T-helper 9 cell (primary cell): ENCODE measurements at places on chromosomes 2 and 18.

GRCh38 chr2:101140237-101140636 lies 10.9 kb downstream of the TBC1D8 start:
- no peak for DNase-seq

- no peak for DNase-seq
Measured at GRCh38 chr18:28193177-28193778, 16.3 kb upstream of the CDH2 start.

DNA sequence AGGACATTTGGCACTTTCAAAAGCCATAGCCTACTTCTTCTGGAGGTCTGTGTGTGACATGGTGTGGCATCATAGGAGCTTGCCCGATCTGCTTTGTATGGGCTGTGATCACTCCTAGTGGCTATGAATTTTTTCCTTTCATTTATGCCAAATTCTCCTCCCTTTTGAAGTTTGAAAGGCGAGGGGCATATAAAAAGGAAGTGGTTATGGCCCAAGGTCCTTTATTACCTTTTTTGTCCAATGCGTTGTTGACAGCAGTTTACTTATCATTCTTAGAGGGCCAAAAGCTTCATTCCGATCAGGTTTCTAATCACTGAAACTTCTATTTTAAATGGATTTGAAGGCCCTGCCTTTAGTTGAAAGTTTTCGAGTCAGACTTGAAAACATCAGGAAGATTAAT lies 224.3 kb upstream of the FOSL2 start:
- no peak for DNase-seq

DNA sequence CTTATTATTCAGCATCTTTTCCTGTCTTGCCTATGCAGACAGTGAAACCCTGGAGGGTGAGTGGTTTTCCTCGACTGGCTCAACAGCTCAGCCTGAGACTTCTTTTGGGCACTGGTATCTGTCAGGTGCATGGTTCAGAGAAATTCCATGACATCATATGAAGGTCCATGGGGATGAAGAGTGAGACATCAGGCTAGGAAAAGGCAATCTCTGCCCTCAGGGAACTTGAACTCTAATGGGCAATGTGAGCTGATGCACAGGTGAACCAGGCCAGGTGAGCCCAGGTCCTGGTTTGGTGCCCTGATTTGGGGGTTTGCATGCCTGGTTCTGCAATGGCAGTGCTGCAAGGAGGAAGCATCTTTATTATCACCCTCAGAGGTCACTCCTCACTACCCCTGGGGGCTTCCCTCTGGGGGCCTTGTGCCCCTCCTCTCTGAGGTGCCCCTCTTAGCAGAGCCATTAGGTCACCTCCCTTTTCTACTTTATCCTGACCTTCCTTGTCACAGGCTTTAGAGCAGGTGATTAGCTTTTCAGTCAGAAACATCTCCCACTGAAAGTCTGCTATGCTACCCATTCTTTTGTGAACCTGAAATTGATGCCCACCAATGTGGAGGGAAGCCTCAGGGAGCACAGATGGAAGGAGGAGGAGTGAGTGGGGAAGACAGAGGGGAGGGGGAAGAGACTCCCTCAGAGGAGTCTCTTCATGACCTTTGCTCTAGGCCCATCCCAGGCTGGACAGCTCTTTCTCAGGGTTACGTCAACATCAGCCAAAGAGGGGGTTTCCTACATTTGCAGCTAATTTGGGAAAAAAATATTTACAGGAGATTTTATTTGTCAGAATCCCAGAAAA lies 47.3 kb downstream of the MERTK start:
- DNase-seq: no peak

DNA sequence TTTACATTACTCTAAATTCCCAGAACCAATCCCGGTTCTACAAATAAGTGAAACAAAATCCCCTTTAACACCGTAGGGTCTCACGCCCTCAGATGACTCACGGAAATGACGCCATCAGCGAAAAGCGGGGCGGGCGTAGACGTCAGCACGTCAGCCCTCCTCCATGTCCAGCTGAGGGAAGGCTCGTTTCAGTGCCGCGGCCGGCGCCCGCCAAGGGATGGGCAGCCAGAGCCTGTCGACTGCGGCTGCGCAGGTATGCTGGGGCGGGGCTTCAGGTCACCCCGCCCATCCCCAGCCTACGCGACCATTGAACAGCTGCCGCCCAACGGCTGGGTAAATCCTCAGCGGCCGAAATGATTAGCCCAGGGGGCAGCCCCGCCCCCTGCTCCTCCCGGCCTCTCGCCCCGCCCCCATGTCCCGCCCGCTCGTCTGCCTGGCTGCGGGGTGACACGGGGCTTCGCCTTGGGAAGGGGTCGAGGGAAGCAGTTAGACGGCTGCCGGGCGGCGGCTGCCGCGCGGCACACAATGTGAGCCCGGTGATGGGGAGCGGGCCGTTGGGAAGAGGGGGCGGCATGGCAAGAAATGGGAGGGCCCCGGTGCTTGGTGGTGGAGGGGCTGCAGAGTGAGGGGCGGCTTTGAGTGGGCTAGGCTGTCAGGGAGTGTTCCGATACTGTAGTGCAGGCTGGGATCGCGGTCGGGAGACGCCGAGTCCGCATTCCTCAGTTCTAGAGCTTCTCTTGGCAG lies at the start of gene NBEAL1:
Gene NBEAL1, plus strand, starts transcription at position 420 of the 744 bp plus-strand sequence. CDS start 1,510 bp downstream, outside the sequence.
- peak; percentile 94 for DNase-seq

DNA sequence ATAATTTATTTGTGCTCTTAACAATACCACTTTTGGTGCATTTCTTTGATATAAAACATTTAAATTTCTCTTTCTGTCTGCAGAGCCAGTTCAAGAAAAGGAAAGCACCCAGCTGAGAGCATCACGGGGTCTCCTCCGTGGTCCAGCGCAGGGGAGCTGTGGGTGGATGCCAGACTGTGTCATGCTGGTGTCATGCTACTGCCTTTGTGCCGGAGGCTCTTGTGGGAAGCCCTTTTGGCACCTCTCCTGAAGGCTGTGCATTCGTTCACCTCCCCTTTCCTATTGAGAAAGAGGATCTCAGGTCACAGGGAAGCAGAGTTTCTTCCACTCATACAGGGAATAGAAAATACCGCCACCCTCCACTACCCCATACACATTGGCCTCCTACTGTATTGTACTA lies 450.4 kb downstream of the GALR1 start:
- DNase-seq: no peak

GRCh38 chr2:17752892-17753802 lies 463 bp downstream of the SMC6 start:
- peak; percentile 31 for DNase-seq

GRCh38 chr2:85278361-85278760 lies 49.4 kb downstream of the TGOLN2 start:
- no peak for DNase-seq

DNA sequence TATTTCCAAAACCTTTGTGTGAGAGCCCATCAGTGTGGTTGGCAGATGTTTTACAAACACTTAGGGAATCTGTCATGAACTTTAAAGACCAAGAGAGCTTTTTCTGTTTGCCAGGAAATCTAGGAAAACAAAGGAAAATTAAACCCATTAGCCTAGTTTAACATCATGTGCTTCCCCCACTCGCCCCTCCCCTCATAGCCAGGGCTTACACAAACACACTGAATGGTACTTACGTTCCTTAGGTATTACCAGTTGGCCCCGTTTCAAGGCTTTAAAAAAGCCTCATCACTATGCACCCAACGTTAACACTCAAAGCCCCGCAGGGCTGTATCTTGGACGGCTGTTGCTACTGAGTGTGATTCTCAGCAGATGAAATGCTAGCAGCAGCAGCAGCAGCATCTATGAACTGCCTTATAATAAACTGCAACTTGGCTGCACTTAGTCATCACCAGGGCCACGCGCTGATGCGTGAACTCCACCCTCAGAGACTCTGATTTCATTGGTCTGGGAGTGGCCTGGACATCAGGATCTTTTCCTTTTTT lies 20.1 kb upstream of the TTC39C start:
- DNase-seq: peak; percentile 28

- DNase-seq: no peak
Measured at GRCh38 chr18:6795307-6795706, 65.8 kb downstream of the ARHGAP28 start.

DNA sequence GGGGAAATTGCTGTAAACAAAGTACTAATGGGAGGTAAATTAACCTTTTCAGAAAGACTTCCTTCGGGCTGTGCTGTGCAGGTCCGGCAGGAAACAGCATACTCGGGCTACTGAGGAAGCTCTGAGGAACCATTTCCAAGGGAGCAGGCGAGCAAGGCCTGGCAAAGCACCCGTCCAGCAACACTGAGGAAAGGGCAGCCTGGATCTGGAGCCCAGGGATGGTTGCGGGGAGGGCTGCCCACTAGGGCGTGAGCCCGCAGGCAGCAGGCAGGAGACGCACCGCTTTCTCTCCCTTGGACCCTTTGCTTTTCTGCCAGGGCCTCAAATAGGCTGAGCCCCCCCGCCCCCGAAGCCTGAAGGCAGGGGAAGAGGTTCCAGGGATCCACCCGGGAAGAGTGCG lies 89.5 kb downstream of the SOX11 start:
- no peak for DNase-seq

- DNase-seq: no peak
Measured at GRCh38 chr2:212949786-212950185, 201.6 kb downstream of the IKZF2 start.

GRCh38 chr18:33432857-33433256 lies 7.7 kb downstream of the CCDC178 start:
- DNase-seq: no peak

DNA sequence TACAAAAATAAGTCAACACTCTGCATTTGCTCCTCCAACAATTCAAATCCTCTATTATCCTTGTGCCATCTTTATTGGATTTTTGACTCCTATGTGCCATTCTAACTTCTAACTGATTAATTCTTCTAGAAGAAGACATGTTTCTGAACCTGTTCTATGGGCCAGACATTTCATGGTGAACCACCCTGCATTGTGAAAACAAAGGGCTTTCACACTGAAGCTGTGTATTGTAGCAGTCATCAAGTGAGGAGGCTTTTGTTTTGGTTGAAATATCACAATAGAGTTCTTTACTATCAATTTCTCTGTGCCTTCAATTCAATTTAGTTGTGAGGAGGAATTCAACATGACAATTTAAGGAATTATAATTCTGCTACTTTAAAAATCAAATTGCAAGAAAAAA lies 357.9 kb downstream of the PLCL1 start:
- no peak for DNase-seq

GRCh38 chr2:62845256-62845655 lies 139.7 kb downstream of the EHBP1 start:
- DNase-seq: no peak

DNA sequence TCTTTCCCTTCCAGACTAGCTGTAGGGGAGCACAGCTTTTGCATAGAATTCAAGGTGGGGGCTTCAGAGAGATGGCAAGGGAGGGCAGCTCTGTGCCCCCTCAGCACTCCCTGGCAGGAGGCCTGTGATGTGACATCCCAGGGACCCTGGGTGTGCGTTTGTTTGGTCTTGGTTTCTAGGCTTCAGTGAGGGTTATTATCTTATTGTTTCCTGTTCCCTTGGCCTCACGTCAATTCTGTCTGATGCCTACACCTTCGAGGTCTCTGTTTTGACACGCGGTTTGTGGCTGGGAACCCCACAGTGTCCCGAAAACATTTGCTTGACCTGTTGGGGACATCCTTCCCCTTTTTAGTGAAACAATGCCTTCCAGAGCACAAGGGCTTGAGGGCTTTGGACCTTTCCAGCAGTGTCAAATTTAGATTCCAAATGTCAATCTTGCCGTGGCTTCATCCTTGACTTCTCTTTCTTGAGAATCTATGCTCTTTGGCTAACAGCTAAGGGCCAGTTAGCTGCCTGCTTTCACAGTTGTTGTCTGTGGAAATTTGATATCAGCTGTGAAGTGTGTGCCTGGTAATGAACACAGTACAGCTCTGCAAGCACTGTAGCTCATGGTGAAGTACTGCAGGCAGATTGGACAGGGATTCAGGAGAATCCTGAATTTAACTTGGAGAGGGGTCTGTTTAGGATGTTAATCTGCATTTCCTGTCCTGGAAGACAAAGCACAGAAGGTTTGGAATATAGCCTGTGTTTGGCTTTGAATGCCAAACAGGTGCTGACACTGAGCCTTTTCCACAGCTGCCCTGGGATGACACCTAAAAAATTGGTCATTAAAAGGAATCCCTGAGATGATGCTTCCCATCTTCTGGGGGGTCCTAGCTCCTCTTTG lies 108.2 kb upstream of the CXCR4 start:
- peak; percentile 6 for DNase-seq

GRCh38 chr18:41579185-41579584 lies 375.8 kb upstream of the PIK3C3 start:
- DNase-seq: no peak

- DNase-seq: peak; percentile 46
Measured at GRCh38 chr2:130824492-130825061, 12.1 kb upstream of the ARHGEF4 start.

DNA sequence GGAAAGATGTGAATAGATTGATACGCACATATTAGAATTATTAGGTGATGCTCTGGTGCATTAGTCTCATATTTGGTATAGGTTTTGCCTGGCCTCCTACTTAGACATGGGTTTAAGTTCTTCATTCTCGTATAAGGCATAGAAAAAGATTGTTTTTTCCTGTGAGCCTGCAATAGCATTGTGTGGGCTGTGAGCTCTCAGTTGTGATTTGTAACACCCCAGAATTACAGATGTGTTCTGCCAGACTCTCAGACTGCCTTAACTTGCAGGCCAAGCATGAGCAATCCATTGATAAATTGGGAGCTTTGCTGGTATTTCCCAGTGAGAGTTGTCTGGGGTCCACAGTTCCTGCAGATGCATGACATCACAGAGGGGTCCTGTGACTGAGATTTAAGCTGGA lies 95.7 kb downstream of the MAPRE2 start:
- no peak for DNase-seq

GRCh38 chr18:39796393-39796792 lies 2158.6 kb upstream of the PIK3C3 start:
- no peak for DNase-seq

- no peak for DNase-seq
Measured at GRCh38 chr2:85009019-85009618, 38.2 kb downstream of the KCMF1 start.

- no peak for DNase-seq
Measured at GRCh38 chr2:100721693-100722092, 98.2 kb upstream of the NPAS2 start.
